ENCODE measurements at places on chromosomes 1 and 21.

- DNase-seq: no peak
Measured at GRCh38 chr1:2783069-2783434, 18.4 kb downstream of the TTC34 start.

DNA sequence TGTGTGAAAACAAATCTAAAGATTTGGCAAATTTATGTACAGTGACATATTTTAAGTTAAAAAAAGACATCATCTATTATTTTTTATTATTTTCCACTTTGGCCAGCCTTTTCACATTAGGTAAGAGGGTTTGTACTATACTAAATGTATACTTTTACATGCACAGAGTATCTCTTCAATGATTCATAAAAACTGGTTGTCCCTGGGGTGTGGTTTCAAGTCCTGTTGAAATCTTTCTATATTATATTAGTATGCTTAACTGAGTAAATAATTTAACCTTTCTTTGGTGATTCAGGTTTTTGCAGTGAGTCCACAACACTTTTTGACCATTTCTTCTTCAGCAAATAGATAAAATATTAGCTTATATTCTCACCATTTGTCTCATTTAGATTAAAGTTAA is 45.7 kb downstream of the EEIG2 start:
- DNase-seq: no peak

- no peak for DNase-seq
Measured at GRCh38 chr21:42079939-42080787, 9.0 kb downstream of the UMODL1 start.

GRCh38 chr1:76038287-76039004 is 36.1 kb upstream of the ST6GALNAC3 start:
- no peak for DNase-seq

GRCh38 chr1:45887156-45887842 is 83.9 kb downstream of the MAST2 start:
- no peak for DNase-seq

Measured in CD4-positive, alpha-beta T cell treated with Interleukin-15 for 4 hours (primary cell).